ENCODE measurements at places on chromosomes 1 and 21. TPM values are rescaled to one million over a fixed set of nuclear protein-coding genes. Genes with fewer than 3 reads are reported as not detected.

The HUNK gene
- total RNA-seq, result 1.1 TPM

The SSR2 gene
- 553 TPM for total RNA-seq

The OR2L3 gene
- not detected for total RNA-seq

The ATAD3C gene
- not detected for total RNA-seq

The MRPL55 gene
- total RNA-seq, result 48.9 TPM

The CELA2B gene
- not detected for total RNA-seq

The HSD3B2 gene
- not detected for total RNA-seq

The RAB3B gene
- total RNA-seq, result 91.9 TPM

The MEX3A gene
- 2.3 TPM for total RNA-seq

The PTGFRN gene
- total RNA-seq, result 0.90 TPM

The TMEM69 gene
- 19.9 TPM for total RNA-seq

The EPHA2 gene
- total RNA-seq, result 24.0 TPM

The SLAMF9 gene
- 0.28 TPM for total RNA-seq

The GORAB gene
- total RNA-seq, result 17.2 TPM

The CREG1 gene
- total RNA-seq, result 3.3 TPM

The SESN2 gene
- total RNA-seq, result 10.2 TPM

The VHLL gene
- 0.28 TPM for total RNA-seq

The FAM72B gene
- total RNA-seq, result 1.6 TPM

Measured in IMR-90 (cell line).